ENCODE measurements at places on chromosomes 16 and 17. TPM values are rescaled to one million over a fixed set of nuclear protein-coding genes. Genes with fewer than 3 reads are reported as not detected.

- H3K4me3 ChIP-seq: no peak overlapping the region
- H3K27ac ChIP-seq: no peak overlapping the region
- DNase-seq: no peak
- H3K36me3 ChIP-seq: no peaks in the 10 kb centered on the region
These were observed 18.5 kb downstream of the SEC14L5 start for GRCh38 chr16:4976611-4977145.

GRCh38 chr17:76153202-76153601 is 12.2 kb upstream of the FOXJ1 start:
- H3K4me3 ChIP-seq: no peak overlapping the region
- H3K27ac ChIP-seq: no peak overlapping the region
- no peaks in the 10 kb centered on the region for H3K4me1 ChIP-seq
- H3K36me3 ChIP-seq: no peaks in the 10 kb centered on the region
- no peaks in the 10 kb centered on the region for H3K27me3 ChIP-seq
- DNase-seq: no peak

GRCh38 chr17:70886648-70887047 is 717.3 kb downstream of the KCNJ2 start:
- peaks cover 17% of the 10 kb centered on the region for H3K27me3 ChIP-seq
- no peak overlapping the region for H3K27ac ChIP-seq
- no peak for DNase-seq
- no peaks in the 10 kb centered on the region for H3K36me3 ChIP-seq

- peaks cover 37% of the 10 kb centered on the region for H3K27me3 ChIP-seq
- H3K4me3 ChIP-seq: no peak overlapping the region
- H3K36me3 ChIP-seq: no peaks in the 10 kb centered on the region
- DNase-seq: no peak
These were observed 18.1 kb upstream of the DLX3 start for GRCh38 chr17:50013079-50013478.

ZNF594 gene
- total RNA-seq: 8.9 TPM

MPO gene
- total RNA-seq: not detected

DNA sequence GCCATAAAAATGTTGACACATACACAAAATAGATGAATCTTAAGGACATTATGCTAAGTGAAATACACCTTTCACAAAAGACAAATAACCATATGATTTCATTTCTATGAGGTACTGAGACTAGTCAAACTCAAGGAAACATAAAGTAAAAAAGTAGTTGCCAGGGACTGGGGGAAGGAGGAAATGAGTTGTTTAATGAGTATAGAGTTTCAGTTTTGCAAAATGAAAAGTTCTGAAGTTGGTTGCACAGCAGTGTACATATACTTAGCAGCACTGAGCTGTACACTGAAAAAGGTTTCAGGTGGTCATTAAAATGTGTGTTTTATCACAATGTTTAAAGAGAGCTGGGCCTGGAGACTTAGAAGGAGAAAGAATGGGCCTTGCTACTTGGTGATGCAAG is 4.7 kb upstream of the SLC13A2 start:
- H3K27me3 ChIP-seq: peaks cover 3% of the 10 kb centered on the region
- DNase-seq: no peak
- peaks cover 11% of the 10 kb centered on the region for H3K4me1 ChIP-seq
- H3K36me3 ChIP-seq: no peaks in the 10 kb centered on the region

TTLL6 gene
- total RNA-seq: 3.5 TPM

- no peak for DNase-seq
- H3K27me3 ChIP-seq: peaks cover 59% of the 10 kb centered on the region
- peak overlapping the region; percentile 64 for H3K27ac ChIP-seq
- H3K4me1 ChIP-seq: peaks cover 34% of the 10 kb centered on the region
- H3K4me3 ChIP-seq: peak overlapping the region; percentile 89
These were observed 1.9 kb downstream of the CDH11 start for GRCh38 chr16:65119901-65120401.

- H3K27ac ChIP-seq: no peak overlapping the region
- no peak overlapping the region for H3K4me3 ChIP-seq
These were observed 114.3 kb upstream of the KCNJ16 start for GRCh38 chr17:69960755-69961154.

GRCh38 chr17:68384471-68384870 is 72.8 kb downstream of the WIPI1 start:
- no peak overlapping the region for H3K27ac ChIP-seq
- H3K36me3 ChIP-seq: no peaks in the 10 kb centered on the region
- DNase-seq: no peak
- peaks cover 28% of the 10 kb centered on the region for H3K4me1 ChIP-seq

MT1E gene
- 12.5 TPM for total RNA-seq

GRCh38 chr17:81090361-81091136 is 55.6 kb downstream of the BAIAP2 start:
- H3K27ac ChIP-seq: peak overlapping the region; percentile 31
- no peak for DNase-seq
- peaks cover 16% of the 10 kb centered on the region for H3K4me1 ChIP-seq
- H3K36me3 ChIP-seq: no peaks in the 10 kb centered on the region
- no peaks in the 10 kb centered on the region for H3K27me3 ChIP-seq

- peaks cover 6% of the 10 kb centered on the region for H3K27me3 ChIP-seq
- H3K4me3 ChIP-seq: no peak overlapping the region
- no peaks in the 10 kb centered on the region for H3K4me1 ChIP-seq
- peak; percentile 61 for DNase-seq
- no peaks in the 10 kb centered on the region for H3K36me3 ChIP-seq
- H3K27ac ChIP-seq: no peak overlapping the region
These were observed 7.7 kb downstream of the SCGB1C2 start for GRCh38 chr17:144936-145670.

- no peak for DNase-seq
- no peaks in the 10 kb centered on the region for H3K36me3 ChIP-seq
These were observed 84.6 kb downstream of the GP2 start for GRCh38 chr16:20242568-20243255.

CIITA gene
- not detected for total RNA-seq

DNA sequence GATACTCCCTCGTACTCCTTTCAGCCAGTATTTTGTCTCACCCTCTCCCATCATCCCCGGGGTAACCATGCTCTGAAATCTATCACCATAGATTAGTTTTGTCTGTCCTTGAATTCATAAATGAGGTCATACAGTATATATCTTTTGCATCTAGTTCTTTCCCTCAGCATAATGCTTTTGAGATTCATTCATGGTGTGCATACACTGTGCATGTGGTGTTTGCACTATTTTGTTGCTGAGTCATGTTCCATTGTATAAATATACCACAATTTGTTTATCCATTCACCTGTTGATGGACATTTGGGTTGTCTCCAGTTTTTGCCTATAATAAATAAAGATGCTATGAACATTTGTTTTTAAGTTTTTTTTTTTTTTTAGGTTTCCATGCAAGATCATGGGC is 34.2 kb upstream of the NLRP1 start:
- no peak overlapping the region for H3K4me3 ChIP-seq
- H3K27ac ChIP-seq: no peak overlapping the region
- DNase-seq: no peak
